Suppressor macrophage treated with lipopolysaccharide for 1 hour (primary cell): ENCODE measurements at places on chromosomes 6 and 20.

DNA sequence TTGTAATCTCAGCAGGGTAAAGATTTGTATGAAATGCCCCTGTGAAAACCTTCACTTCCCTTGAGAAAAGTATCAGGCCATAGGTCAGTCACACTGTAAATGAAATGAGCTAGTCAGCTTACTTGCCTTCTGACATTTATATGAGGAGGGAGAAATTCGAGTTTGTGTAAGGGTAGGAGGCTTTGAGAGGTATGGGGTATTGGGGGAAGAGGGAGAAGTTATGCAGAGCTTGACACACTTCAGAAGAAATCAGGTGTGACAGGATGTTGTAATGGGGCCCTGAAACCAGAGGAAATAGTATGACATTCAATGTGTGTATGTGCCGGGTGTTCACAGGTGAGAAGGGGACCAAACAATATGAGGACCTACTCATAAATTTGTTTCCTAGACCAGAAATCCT, 64.2 kb upstream of the CCN6 start:
- no peak for DNase-seq

DNA sequence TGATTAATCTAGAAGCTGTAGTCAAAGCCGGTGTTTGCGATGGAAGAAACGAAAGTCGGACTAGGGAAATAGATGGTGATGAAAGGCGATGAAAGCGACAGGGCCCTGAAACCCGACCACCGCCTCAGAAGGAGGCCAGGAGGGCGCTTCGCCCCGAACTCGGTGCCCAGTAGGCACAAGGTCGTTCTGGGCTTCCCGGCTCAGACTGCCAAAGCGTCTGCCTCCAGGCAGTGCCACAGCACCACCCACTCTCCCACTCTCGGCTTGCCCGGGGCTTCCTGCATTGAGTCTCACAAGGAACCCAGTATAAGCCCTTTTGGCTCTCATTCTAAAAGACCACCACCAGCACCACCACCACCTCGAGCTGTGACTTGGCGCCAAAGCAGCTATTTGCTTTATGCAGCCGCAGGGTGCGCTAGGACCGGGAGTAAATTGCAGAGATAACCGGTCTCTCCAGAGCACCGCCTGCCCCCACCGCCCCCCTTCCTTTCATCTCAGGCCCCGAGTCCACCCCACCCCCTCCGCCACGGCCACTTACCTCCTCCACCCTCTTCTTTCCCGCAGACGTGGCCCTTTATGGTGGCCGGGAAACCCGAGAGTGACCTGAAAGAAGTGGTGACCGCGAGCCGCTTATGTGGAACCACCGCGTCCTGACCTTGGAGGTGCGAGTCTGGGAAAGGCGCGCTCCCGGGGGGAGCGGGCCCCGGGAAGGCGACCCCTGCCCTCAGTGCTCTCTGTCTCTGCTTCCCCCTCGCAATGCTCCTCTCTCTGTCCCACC, 2.4 kb downstream of the TCF21 start:
- DNase-seq: peak; percentile 46

DNA sequence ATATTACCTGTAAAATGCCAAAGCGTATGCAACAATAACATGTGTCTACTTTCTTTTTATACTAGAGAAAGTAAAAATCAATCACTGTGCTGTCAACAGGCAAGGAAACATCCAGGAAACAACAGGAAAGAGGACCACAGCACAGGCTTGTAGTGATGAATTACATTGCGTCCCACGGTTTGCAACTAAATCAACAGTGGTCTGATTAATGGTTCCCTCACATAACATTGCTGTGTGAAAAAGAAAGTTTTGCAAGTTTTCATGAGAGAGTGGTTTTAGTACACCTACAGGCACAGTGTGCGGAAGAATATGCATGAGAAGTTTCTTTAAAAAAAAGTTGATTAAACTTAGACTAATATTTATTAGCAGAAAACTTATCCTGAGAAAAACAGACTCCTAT, 329.5 kb upstream of the HSF2 start:
- no peak for DNase-seq

GRCh38 chr6:35086282-35086632, 54.9 kb downstream of the TCP11 start:
- no peak for DNase-seq

DNA sequence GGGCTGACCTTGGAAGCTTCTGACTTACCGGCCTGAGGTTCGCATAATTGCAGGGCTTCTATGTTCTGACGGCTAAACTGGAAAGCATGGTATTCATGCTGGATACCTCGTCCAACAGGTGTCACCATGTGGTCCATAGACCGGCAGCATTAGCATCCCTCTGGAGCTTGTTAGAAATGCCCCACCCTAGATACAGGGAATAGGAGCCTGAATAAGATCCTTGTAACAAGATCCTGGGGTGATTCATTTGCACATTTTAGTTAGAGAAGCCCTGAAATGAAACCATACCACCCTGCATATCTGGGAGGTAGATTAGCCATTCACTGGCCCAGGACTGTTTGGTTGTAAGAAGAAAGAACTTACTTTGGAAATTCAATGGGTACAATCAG, 77.7 kb downstream of the TMEM170B start:
- no peak for DNase-seq

GRCh38 chr20:60785785-60786184, 466.3 kb upstream of the CDH4 start:
- DNase-seq: no peak

GRCh38 chr6:81241126-81242041, 511.1 kb downstream of the TENT5A start:
- no peak for DNase-seq

DNA sequence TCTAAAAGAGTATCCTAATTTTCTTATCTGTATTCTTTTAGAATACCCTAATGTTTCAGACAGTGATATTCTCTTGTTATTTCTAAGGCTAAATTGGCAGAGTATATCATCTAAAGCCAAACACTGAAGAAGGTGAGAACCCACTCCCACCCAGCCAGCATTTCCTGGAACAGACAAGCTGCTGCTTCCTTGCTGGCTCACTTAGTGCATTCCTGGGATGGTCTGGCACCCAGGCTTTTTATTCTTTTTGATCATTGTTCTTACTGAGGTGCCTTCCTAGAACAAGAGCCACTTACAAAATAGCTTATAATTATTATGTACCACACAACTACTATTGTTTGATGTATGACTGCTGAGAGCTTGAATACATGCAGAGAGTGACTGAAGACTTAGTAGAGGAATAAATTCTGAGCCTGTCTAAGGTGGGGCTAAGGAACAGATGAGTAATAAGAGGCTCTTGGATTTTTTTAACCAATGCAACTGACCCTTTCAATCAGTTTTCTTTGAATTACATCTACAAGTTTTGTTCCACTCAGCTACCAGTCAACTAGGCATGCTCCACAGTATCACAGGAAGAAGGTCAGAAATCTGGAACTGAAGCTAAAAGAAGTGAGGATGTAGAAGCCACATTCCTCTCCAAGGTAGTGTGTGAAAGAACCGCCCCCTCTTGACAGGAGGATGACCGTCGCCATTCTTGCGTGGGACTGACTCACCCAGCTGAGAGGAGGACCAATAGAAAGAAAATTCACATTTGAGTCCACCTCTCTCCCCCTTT, 30.1 kb downstream of the PRPH2 start:
- no peak for DNase-seq

DNA sequence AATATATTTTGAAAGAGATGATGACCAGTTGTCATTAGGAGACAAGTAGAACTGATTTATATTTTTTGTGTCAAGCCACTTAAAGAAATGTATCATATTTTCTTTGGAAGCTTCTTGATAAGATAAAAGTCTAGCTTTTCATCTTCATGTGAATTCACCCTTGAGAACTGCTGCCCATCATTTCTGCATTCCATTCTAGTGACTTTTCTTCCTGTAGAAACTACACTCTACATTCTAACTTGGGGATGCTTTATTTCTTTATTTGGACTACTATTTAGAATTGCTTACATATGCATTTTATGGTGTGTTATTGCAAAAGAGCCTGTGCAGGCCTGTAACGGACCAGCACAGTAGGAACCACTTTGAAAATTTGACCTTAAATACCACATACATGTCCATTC, 335.0 kb upstream of the KCNQ5 start:
- no peak for DNase-seq

GRCh38 chr6:169839029-169839481, 87.6 kb downstream of the ERMARD start:
- DNase-seq: no peak

- DNase-seq: no peak
These were observed 75.4 kb downstream of the ZNF292 start for GRCh38 chr6:87230801-87231200.

- DNase-seq: no peak
These were observed 348.2 kb downstream of the TFAP2B start for GRCh38 chr6:51166914-51167313.

DNA sequence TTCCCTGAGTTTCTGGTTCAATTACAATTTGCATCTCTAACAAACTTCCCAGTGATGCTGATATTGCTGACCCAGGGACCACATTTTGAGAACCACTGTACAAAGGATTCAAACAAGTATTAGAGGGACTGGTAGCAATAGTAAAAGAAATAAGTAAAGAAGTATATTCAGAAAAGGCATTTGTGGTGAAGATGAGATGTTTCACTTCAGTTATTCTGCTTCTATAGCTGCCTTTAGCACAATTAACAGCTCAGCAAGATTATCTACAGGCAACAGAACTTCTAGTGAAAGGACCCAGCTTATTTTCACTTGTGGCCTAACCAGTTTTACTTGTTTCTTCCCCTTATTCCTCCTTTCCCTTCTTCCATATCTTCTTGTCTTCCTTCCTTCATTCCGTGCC, 149.4 kb downstream of the PHF3 start:
- DNase-seq: no peak

DNA sequence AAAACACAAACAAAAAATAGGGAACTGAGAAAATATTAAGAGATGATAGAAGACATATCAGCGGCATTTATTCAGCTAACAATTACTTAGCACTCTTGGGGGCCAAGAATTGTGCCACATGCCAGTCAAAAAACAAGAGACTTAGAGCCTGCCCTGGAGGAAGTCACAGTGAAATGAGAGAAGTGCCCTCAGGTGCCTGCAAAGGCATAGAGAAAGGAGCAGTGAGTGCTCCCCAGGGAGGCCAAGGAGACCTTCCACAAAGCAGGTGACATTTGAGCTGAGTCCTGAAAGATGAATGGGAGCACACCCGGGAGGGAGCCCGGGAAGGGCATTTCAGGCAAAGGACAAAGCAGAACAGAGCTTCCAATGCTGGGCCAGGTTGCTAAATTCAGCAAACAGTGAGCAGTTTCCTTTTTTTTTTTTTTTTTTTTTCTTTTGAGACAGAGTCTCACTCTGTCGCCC, 184.7 kb upstream of the JARID2 start:
- peak; percentile 48 for DNase-seq

DNA sequence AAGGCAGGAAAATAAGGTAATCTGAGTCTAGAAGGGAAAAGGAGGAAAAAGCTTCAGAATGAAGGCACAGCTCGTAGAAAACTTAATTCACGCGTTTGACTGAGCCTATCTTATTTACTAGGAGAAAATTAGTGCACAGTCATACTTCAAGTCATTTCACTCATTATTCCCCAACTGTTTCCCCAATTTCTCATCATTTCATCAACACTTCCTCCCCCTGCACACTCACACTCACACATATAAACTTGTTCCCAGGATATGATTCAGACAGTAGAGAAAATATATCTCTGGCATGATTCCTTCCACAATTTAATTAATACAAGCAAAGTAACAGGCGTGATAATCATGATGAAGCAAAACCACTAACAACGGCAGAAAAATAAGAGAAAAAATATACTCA, 94.5 kb upstream of the F13A1 start:
- DNase-seq: peak; percentile 90

DNA sequence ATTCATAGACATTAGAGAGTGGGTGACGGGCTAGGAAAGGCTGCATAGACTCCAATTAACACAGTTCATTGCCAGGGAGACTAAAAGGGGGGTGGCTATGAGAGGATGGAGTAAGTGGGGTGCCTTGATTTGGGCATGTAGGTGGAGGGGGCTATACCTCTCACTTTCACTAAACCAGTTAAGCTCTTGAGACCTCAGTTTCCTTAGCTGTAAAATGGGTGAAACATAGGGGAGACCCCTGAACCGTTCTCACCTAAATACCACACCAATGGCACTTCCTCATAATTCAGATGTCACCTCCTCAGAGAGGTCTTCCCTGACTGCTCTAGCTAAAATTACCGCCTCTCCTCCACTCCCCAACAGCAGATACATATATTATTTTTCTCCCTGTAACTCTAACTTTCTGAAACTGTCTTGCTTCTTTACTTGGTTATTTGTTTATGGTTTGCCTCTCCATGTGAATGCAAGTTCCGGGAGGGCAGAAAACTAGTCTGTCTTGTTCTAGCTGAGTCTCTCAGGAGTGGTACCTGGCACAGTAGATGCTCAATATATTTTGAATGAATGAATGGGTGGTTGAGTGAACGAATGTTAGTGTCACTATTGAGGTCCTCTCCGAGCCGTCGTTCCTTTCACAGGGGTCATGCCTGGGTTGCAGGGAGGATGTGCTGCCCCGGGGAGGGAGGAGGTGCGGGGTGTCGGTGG, 615 bp upstream of the EYA2 start:
- no peak for DNase-seq

DNA sequence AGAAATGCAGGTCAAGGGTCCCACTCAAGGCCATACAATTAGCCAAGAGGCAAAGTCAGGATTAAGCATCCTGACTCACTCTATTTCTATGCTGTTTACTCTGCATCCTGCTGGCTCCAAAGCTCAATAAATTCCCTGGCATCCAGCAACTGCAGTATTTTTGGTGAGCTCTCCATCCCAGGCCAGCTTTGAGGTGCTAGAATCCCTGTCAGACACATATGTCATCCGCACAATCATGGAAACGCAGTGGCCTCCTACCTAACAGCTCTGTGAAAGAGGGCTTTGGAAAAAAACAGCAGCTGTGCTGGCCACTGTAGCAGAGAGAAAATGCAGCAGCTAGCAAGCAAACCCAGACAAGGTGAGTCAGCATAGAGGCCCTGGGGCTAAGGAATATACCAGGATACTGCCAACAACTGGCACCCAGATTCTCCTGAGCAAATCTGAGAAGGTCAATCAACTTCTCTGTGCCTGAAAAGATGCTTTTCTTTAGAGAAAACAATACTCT, 58.4 kb downstream of the ANKEF1 start:
- DNase-seq: no peak

DNA sequence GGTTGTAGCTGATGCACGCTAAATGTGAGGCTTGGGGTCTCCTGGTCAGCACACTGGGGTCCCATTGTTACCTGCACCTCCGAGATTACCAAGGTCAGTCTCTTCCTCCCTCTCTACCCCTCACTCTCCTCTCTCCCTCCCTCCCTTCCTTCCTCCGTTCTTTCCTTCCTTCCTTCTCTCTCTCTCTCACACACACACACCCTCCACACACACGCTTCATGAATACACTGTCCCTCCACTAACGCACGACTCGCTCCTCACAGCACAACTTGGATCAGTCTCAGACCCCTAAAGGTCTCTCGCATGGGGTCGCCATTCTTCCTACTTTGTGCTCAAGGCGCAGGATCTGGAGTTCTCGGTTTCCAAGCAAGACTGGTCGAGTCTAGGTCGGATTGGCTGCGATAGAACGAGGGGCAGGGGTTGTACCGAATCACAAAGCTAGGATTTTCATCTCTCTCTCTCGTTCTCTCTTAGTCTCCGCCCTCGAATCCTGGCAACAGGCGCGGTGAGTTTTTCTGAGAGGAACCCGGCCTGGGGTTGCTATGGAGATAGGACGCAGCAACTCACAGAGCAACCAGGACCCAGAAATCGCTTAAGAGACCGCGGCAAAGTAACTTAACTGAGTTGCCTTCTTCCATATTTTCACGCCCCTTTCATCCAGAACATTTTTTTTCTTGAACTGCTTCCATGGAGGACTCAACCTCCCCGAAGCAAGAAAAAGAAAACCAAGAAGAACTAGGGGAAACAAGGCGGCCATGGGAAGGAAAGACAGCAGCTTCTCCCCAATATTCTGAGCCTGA, at the start of gene RSPH4A:
TSS of gene RSPH4A (plus strand) at position 543 of the 800 bp plus-strand sequence. CDS start at position 688, 145 bp downstream.
- peak; percentile 86 for DNase-seq

GRCh38 chr20:46683939-46684750, 5.1 kb downstream of the TP53RK start:
- DNase-seq: no peak
